ENCODE measurements at places on chromosomes 4 and X. TPM values are rescaled to one million over a fixed set of nuclear protein-coding genes. Genes with fewer than 3 reads are reported as not detected.
A peak's percentile ranks its signal among the peaks of the same experiment; 100 is the strongest.

The DGAT2L6 gene
- total RNA-seq: not detected

The SLC2A9 gene
- 0.79 TPM for total RNA-seq

- peak; percentile 53 for DNase-seq
Observed at GRCh38 chrX:16586377-16587112, 63.4 kb upstream of the S100G start.

- peak; percentile 79 for DNase-seq
Observed at GRCh38 chr4:89307446-89308160, at the start of gene GPRIN3. Gene GPRIN3 (minus strand): TSS chr4:89307800. CDS start chr4:89250110, 57,690 bp downstream.

DNA sequence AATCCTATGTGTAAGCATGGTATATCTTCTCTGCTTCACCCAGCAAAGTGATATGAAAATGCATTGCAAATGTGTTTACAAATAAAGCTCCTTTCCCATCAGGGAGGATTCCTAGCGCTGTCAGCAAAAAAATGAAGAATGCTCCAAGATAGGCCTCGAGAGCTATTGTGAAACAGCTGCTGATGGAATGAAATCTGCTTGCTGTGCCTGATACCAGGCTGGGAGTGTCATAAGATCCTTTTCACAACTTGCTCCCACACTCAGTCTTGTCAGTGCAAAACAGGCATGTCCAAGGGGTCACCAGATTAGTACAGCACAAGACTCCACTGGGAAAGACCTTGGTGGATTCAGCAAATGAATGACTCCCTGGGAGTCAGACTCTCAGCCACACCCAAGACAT, 34.1 kb downstream of the HNRNPH2 start:
- DNase-seq: no peak

- DNase-seq: no peak
Observed at GRCh38 chr4:181962321-181962720, 280.9 kb upstream of the TENM3 start.
